Right renal cortex interstitium (tissue), 3 donors: ENCODE measurements at places on chromosomes 6 and 20.

DNA sequence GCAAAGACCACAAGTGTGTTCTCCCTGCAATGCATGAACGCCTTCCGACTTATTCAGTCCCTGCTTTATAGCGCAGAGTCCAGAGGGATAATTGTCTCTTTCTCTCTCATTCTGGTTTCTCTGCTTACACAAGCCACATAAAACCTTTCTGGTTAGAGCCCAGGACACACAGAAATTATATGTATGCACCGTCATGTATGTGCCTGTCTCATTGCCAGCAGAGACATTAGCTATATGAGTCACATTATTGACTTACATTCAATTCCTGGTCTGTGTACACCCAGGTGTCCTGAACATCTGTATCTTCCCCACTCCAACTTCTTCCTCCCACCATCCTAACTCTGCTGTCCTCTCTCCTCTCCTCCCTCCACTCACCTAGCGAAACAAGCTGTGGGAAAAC is 44.0 kb downstream of the LRFN2 start:
- DNase-seq: no peak

DNA sequence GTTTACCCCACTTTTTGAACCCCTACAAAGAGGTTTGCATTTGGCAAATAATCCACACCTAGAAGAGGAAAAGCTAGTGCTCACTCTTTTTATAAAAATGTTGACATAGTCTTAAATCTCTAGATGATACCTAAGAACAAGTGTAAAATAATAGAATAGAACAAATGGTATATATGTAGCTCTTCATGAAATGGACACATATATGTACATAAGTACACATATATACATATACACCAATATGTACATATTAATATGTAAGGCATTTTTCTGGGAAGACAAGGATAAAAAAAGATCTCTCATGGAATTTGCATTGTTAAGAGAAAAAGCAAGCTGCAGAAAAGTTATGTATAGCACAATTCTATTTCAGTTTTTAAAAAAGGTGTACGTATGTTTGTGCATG is 27.6 kb upstream of the RIPOR2 start:
- no peak for DNase-seq

DNA sequence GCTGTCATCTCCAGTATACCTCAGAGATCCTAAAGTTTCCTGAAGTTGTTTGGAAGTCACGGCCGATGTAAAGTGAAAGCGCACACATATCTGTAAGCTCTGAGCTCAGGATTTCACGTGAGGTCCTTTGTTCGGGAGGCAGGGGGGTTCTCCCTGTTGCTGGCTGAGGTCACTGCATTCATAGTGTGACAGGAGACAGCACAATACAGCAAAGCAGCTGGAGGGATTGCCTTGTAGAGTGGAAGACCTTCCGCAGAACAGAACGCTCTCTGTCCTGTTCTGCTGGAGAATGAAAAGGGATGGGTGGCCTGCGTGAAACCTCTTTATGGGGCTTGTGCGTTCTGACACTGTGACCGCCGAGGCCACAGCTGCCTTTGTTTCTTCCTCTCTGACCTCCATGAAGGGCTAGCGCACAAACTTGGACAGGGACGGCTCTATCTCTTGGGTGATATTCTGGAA is 13.4 kb upstream of the SERPINB1 start:
- no peak for DNase-seq

DNA sequence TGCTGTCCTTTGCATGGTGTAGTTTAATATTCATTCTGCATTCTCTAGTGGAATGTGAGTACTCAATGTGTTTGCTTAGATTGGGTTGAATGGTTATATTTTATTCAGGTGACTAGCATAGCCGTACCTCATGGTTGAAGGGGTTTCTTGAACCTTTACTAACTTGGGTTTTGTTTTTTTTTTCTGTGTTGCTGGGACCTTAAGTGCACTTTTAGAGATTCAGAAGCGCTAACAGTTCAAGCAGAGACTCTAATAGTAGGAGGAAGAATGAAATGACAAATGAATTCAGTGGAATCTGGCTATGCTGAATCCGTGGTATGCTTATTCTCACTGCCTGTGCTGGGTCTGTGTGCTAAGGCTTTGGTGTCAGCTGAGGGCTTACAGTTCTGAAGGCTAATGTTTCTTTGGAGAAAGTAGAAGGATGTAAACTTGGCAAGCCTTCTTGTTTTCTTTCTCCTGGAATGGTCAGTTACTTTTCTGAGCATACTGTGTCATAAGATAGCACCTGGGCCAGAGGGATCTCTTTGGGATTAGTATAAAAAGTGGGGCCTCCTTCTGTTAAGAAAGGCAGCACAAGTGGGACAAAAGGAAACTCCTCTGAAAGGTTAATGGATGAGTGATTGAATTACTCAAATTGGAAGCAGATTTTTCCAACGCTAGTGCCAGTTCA is 28.7 kb downstream of the RNF144B start:
- no peak for DNase-seq

DNA sequence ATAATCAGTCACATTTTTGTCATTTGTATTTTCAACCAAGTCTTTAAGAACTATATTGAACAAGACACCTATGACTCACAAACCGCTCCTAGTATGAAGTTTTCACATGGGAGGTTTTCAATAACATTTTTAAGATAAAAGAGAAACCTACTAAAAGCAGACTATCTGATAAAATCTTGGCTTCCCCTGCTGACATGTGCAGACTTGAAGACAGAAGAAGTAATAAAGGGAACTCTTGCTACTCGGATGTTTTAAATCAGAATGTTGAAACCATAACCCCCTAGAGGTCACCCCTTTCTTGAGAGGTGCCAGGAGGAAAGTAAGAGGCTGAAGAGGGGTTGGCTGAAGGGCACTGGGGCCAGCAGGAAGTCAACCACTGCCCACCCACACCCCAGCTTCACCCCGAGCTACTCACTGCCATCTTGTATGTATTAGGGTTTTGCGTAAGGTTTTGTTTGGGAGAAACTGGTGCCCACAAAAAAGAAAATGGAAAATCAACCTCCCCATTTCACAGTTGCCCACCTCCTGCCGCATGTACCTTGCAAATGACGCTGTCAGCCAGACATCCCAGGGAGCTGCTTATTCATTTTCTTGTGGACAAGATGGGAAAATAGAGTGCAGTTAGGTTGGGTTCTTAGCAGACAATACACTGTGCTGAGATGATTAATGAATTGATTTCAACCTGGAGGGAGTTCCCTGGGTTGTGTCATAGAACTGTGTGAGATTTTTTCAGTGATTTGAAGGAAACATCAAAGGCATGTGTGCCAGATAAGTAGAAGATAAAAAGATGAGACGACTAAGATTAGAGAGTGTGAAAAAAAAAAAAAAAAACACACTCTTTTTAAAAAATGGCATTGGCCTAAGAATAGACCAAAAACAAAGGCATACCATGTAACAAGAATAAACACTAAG is 83.2 kb upstream of the TAB2 start:
- DNase-seq: no peak

DNA sequence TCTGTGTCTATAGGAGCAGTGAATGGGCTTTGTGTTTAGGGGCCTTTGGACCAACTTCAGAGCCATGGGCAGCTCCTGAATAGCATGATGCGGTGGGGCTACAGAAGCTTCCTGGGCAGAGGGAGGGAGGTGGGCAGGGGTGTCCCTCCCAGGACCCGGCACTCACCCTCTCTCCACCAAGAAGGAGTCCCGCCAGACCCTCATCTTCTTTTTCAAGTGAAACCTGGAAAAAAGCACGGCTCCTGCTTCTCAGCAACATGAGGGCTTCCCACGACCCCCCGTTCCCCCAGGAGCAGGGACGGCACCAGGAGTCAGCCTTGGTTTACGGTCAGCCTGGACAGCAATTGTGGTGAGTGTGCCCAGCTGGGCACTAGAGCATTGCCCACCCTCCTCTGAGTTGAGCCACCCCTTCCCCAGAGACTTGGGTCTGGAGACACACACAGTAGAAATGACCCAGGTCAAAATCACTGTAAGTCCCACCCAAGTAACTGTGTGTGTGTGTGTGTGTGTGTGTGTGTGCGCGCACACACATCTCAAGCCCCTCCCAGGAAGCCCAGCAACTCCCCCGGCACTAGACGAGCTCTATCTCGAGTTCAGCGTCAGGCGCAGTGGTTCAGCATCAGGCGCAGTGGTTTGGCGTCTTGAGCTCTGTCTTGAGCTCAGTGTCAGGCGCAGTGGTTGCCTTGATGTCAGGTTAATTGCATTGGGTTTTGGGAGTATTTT is 108.2 kb downstream of the SULF2 start:
- DNase-seq: no peak

DNA sequence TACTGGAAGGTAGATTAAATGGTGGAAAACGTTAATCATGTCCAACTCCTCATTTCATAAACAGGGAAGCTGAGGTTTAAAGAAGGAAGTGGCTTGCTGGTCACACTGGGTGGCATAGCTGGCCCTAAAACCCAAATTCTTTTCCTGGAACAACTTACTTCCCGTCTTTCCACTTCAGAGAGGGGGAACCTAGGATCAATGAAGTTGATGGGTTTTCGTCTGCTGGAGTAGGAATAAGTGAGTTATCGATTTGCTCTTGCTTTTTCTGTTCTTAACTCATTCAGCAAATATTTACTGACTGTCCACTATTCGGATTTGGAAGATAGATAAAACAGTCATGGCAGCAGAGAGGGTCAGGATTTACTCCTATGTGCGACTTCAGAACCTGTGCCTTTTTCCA is 1.2 kb upstream of the SYS1 start:
- no peak for DNase-seq
